ENCODE measurements at places on chromosomes 6 and 20.

DNA sequence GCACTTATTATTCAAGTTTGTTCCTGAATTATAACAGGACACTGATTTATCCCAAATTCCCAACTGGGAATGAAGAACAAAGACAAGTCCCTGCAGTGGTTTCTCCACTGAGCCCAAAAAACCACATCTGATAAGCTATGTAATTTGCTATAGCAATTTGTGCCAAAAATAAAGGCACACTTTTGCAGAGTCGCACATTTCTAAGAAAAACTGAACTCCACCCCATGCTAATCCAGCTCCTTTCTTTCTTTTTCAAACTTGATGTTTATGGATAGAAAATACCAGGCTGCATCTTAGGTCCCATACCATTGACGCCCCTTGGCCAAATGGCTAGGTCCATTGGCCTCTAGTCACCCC is 170.2 kb upstream of the CITED2 start:
- no peak for DNase-seq

DNA sequence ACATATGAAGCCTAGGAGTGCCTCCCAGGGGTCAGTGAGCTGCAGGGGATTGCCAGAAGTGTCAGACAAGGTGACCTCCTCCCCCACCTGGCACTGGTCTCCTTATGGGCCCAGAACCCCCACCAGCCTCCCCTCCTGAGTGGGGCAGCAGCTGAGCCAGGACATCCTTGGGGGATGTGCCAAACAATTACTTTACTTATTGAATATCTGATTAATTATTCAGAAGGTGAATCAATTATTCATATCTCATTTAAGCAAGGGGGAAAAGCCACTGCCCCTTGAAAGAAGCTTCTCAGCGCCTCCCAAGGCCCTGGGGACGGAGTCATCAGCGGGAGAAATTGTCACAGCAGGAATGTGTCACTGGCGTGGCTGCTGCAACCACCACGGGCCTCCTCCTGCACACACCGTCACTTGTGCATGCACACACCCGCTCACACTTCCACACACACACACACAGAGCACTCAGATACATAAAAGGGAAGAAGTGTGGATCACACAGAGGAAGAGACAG is 123.4 kb upstream of the MAFB start:
- no peak for DNase-seq

DNA sequence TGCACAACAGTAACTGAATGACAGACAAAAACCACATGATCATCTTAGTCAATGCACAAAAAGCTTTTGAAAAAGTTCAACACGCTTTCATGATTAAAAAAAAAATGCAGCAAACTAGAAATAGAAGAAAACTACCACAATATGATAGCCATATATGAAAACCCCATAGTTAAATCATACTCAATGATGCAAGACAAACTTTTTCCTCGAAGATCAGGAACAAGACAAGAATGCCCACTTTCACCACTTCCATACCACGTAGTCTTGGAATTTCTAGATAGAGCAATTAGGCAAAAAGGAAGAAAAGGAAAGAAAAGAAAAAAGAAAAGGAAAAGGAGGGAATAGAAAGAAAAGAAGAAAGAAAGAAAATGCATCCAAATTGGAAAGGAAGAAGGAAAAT is 44.6 kb upstream of the SLC23A2 start:
- no peak for DNase-seq

GRCh38 chr20:52433326-52434040 is 241.9 kb upstream of the ZFP64 start:
- DNase-seq, result no peak

DNA sequence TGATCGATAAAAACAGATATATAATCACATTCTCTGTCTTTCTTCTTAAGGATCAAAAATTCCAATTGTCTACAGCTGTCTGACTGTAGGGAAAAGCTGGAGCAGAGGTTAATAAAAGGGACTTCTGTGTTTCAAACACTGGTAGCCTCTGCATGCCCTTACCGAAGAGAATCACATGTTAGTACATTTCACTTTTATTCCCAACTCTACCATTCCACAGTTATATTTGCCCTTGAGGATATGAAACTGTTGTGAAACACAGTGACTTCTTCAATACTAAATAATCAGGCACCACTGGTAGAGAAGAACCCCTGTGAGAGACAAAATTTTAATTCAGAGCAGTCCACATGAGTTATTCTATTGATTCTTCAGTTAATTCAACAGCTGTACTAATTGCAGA is 1187.3 kb upstream of the CITED2 start:
- no peak for DNase-seq

- no peak for DNase-seq
Observed at GRCh38 chr6:37099442-37099841, 70.5 kb upstream of the PIM1 start.

GRCh38 chr6:16190214-16190613 is 48.2 kb upstream of the GMPR start:
- DNase-seq, result no peak

DNA sequence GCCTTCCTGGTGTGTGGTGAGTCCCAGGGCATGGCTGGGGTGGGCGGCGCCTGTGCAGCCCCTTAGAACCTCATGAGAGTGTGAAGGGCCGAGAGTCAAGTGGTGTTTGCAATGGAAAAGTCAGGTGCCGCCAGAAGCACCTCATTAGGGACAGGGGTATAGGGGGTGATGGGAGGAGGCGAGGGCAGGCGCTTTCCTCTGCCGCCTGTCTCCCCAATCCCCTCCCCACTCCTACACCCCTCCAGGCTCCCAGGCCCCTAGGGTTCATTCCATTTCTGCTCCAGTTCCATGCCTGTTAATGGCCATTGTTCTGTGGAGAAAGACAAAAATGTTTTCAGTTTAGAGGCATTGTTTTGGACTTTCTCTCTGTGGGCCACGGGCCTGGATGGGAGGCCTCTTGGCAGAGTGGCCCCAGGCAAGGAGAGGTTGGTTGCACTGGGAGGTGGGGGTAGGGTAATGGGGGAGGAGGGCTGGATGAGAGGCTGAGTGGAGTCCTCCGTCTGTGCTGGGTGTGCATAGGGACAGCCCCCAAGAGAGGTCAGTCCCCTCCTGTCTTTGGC is 21.4 kb upstream of the SCUBE3 start:
- no peak for DNase-seq

- DNase-seq, result no peak
Observed at GRCh38 chr20:37535443-37536132, 7.9 kb upstream of the BLCAP start.

GRCh38 chr20:38843346-38843745 is 37.8 kb downstream of the PPP1R16B start:
- DNase-seq, result no peak
